Esophagus mucosa (tissue), 1 donor: ENCODE measurements at places on chromosomes 12 and 14. TPM values are rescaled to one million over a fixed set of nuclear protein-coding genes. Genes with fewer than 3 reads are reported as not detected.

Gene SLC10A1
- not detected for total RNA-seq

- ATAC-seq: peak; percentile 19
Observed at GRCh38 chr12:76920172-76921099, 41.6 kb upstream of the CSRP2 start.

DNA sequence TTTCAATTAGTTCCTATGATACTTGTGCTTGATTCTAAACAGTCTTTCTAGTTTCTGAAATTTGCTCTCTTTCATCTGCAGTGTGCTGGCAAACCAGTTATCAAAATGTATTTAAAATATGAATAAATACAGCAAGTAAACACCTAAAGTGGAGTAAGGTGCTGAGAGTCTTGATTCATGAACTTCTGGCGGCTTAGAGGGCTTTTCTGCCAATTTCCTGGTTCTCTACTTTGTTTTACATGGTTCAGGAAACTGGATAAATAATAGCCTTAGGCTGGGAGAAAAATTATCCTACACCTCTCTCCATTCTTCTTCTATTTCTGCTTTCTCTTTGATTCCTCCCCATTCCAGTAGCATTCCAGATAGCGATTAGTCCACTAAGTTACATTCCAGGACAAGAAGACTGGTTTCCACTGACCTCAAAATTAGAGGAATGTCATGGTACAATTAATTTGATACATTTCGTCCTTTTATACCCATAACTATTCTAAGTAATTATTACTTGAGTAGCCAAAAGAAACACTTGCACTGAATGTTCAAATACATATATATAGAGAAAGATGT lies 14.9 kb downstream of the ATP2B1 start:
- no peak for ATAC-seq

DNA sequence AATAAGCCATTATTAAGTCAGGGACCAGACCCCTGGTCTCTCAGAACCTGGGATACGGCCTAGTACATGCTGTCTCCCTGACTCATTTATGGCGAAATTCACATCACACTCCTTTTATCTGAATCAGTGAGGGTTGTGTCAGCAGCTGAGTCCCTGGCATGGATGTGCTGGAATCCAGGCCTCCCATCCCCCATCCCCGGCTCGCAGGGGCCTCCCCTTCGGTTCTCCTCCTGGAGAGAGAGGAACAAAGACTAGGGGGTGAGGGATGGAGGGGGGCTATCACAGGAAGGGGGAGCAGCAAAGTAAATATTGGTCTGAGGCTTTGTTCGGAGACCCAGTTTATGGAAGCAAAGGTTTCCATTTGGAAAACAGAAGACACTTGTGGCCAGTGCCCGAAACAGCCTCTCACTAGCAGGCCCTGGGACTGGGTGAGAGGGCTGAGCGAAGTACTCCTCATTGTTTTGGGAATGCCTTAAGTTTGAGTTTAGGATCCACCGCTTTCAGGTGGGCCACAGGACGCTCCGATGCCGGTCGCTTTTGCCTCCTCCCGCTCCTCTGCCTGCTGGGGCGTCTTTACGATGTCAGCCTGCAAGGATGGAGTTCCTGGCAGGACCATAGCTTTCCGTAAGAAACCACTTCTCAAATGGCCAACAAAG lies 145.0 kb downstream of the PRKCH start:
- ATAC-seq: peak; percentile 32

GRCh38 chr14:68535404-68536017 lies 257.4 kb downstream of the ZFP36L1 start:
- peak; percentile 77 for ATAC-seq

- no peak for ATAC-seq
Observed at GRCh38 chr12:108969622-108970021, 51.2 kb downstream of the SVOP start.

DNA sequence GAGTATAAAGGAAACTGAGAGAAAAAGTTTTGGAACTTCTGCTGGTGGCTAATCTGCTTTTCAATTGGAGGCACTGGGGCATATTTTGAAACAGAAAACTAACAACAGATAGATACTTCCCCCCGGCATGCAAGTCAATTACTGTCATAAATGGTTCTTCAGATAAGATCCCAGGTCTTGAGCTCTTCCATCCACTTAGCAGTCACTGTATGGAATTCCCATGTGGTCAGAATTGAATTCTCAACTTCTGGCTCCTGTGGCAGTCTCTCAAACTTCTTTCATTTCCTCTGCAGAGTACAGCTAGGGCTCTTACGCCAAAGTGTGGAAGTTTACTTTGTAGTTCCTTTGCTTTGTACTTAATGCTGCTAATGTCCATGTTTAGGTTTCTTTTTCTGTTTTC lies 452.2 kb downstream of the IPO8 start:
- ATAC-seq: no peak

- ATAC-seq: no peak
Observed at GRCh38 chr12:41485203-41485602, 297.1 kb downstream of the PDZRN4 start.

- ATAC-seq: peak; percentile 32
Observed at GRCh38 chr12:69779928-69780327, 41.3 kb downstream of the RAB3IP start.

GRCh38 chr14:68020493-68020892 lies 200.9 kb downstream of the RAD51B start:
- no peak for ATAC-seq

- no peak for ATAC-seq
Observed at GRCh38 chr12:46459111-46459510, 86.5 kb upstream of the SLC38A2 start.

GRCh38 chr12:116629480-116629879 lies 70.3 kb downstream of the MAP1LC3B2 start:
- no peak for ATAC-seq

GRCh38 chr12:25591144-25591543 lies 38.1 kb upstream of the LMNTD1 start:
- no peak for ATAC-seq

GRCh38 chr12:33614630-33615029 lies 175.0 kb upstream of the SYT10 start:
- ATAC-seq: no peak

Gene SLC17A8
- total RNA-seq: not detected

DNA sequence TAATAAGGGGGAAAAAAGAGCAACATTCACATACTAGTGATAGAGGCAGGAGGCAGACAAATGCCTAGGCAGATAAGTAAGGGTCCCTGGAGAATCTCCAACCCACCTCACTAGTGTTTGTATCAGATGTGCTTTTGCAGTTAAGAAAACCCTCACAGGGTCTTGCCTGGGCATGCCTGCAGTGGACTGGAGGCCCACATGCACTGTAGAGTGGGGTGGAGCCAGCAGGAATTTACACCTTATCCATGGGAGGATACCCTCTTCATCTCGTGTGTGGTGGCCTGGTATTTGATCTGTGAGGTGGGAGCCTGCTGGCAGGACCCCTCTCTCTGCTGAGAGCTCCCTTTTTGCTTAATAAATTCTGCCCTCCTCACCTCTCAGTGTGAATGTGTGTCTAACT lies 238.0 kb upstream of the SLC16A7 start:
- no peak for ATAC-seq

Gene OR4E1
- total RNA-seq: not detected

- no peak for ATAC-seq
Observed at GRCh38 chr14:55976655-55977054, 141.6 kb upstream of the PELI2 start.

- ATAC-seq: no peak
Observed at GRCh38 chr12:39351153-39351552, 91.8 kb downstream of the KIF21A start.

Gene KLHDC1
- total RNA-seq: 1.5 TPM

DNA sequence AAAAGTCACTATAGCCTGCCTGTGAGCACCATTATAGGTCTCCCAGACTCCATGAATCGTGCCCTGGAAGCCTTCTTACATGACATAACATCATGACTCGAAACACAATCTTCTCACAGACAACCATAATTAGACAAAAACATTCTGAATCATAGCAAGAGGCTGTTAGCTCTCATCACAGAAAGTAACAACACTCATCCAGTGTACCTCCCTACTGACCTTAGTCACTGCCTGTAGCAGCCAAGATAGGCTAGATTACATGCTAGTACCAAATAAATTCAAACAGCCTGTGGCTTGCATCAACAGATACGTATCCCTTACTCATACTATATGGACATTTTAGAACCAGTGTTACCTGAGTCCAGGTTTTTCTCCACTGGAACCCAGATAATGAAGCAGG lies 663.8 kb upstream of the FOXG1 start:
- peak; percentile 48 for ATAC-seq

Gene NPFF
- total RNA-seq: not detected

Gene BTBD6
- 34.4 TPM for total RNA-seq

GRCh38 chr12:75779891-75780496 lies 251.6 kb downstream of the PHLDA1 start:
- ATAC-seq: no peak

DNA sequence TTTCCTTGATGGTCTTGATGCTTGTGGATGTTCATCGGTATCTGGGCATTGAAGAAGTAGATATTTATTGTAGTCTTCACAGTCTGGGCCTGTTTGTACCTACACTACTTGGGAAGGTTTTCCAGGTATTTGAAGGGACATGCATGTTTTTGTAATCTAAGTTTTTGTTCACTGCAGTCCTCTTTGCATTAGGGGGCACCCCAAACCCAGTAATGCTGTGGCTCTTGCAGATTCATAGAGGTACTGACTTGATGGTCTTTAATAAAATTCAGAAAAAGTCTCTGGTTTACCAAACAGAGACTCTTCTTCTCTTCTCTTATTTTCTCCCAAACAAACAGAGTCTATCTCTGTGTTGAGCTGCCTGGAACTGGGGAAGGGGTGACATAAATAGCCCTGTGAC lies 150.9 kb upstream of the SLC16A7 start:
- no peak for ATAC-seq

DNA sequence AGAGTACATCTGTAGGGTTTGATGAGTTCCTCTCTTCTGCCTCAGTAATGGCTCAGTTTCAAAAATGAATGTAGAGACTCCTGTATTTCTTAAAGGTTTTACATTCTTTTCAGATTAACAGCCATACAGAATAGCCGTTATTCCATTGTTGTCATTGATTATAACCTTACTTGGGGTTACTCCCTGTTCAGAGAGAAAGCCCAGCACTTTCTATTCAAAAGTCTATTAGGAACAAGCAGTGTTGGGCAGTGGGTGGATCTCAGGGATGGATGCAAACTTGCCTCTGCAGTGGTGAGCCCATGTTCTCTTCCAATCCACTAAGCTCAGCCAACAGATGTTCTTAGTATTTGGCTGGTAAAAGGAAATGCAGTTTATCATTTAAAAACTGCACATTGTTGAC lies 342.6 kb upstream of the E2F7 start:
- no peak for ATAC-seq

Gene AKAP6
- 4.4 TPM for total RNA-seq

Gene NFATC4
- 3.4 TPM for total RNA-seq

- ATAC-seq: no peak
Observed at GRCh38 chr12:68011882-68012207, 22.6 kb downstream of the IFNG-AS1 start.

Gene MSI1
- total RNA-seq: 0.28 TPM

Gene KCNK10
- 3.9 TPM for total RNA-seq

- peak; percentile 33 for ATAC-seq
Observed at GRCh38 chr12:27185234-27186021, 58.7 kb upstream of the STK38L start.

Gene GARIN6
- not detected for total RNA-seq

DNA sequence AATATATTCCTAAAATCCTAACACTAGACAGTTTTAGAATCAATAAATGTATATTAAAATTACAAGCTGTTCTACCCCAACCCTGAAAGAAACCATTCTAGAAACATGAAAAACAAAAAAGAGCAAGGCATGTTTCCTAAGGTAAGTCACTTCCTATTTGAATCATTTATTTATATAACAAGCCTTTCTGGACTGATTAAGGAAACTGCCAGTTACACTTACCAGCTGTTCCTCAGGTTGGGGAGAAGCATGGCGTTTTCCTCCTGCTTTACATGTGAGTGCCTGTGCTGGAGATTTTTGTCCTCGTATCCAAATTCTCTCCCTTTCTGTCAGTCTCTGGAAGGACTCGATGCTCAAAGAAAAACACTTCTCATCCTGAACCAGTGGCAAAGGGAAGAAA lies 183.3 kb downstream of the EFCAB11 start:
- no peak for ATAC-seq

- no peak for ATAC-seq
Observed at GRCh38 chr14:50794068-50794645, 36.8 kb downstream of the NIN start.

DNA sequence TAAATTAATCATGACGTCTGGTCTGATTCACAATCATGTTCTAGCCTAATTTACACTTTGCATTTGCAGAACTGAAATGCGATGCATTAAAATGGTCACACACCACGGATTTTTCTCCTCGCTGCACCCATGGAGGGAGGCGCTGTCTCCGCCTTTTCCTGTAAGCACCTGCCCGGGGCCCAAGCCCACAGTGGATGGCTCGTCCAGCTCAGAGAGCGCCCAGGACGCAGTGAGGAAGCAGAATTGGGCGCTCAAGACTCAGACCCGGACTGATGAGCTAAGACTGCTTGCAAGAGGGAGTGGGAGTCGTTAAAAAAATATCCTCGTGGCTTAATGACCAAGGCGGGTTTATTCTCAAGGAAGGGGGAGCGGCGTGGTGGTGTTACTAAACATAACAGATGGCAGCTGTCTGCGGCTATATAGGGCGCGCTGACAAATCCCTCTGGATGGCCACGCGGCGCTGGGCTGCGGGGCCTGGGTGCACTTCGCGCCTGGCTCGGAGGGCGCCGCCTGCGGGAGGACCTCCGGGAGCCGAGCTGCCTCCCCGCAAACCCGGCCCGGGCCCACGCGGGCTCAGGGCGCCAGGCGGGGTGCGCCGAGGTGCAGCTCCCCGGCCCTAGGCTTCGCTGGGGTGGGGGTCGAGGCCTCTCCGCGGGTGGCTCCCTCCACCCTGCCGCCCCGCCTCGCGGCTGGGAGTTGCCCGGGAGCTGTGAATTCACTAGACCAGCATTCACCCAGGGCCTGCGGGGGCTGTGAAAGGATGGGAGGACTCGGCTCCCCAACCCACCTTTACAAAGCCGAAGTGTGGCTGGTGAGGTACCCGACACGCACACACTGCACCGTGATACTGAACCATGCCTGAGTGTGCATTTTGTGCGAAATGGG lies 78.7 kb downstream of the PPM1A start:
- ATAC-seq: peak; percentile 58

- ATAC-seq: no peak
Observed at GRCh38 chr14:59600211-59600945, 23.8 kb upstream of the CCDC175 start.
